Stimulated activated CD4-positive, alpha-beta T cell treated with anti-CD3 and anti-CD28 coated beads, Interleukin-4, amount 100 ng/mL, for 24 hours (primary cell): ENCODE measurements at places on chromosomes 16 and 17.

GRCh38 chr17:64270885-64271284 lies 7.8 kb upstream of the TEX2 start:
- no peak for DNase-seq

- DNase-seq = no peak
Observed at GRCh38 chr16:30430428-30430970, 669 bp upstream of the DCTPP1 start.

DNA sequence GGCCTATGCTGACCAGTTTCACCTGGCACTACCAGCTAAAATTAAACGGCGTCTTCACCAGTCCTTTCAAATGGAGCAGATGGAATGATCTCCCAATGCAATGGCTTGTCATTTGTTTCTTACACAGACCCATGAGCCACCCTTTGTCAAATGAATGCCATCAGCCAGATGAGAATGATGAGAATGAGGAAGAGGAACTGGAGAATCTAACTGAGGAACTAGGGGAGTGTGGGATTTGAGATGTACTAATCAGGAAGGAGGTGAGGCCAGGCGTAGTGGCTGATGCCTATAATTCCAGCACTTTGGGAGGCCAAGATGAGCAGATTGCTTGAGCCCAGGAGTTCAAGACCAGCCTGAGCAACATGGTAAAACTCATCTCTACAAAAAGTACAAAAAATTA lies 116.4 kb downstream of the HS3ST3A1 start:
- DNase-seq = no peak

DNA sequence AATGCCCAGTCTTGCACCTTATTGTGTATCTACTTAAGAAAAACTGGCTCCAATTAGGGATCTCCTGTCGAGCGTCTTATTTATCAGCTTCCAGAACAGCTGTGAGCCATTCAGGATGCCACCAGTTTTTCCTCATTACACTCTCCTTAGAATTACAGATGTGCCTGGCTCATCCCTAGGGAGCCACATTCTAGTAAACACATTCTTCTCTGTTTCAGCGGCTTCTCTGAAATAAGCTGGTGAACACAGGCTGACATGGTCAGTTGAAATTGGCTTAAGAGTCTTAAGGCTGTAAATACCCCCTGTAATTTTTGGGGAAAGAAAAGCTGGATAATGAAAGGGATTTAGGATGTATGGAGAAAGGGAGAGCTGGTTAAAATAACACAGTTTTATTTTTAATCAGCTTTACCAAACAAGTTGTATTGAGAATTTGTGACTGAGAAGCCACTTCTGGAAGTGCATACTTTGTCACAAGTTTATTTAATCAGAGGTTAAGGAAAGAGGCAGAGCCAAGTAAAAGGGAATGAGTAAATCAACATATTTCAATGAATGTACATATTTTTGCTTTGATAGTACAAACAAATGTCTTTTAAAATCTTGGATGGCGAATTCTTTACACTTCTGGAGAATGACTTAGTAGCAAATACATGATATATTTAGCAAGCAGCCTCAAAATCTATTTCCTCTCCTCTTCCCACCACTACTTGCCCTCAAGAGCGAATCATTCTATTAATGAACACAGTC lies 562.0 kb upstream of the GOT2 start:
- no peak for DNase-seq

- no peak for DNase-seq
Observed at GRCh38 chr16:4837733-4838501, 9.2 kb downstream of the GLYR1 start.

GRCh38 chr17:50101346-50102163 lies 6.4 kb downstream of the PDK2 start:
- no peak for DNase-seq

GRCh38 chr16:23026784-23027362 lies 122.4 kb downstream of the USP31 start:
- no peak for DNase-seq

DNA sequence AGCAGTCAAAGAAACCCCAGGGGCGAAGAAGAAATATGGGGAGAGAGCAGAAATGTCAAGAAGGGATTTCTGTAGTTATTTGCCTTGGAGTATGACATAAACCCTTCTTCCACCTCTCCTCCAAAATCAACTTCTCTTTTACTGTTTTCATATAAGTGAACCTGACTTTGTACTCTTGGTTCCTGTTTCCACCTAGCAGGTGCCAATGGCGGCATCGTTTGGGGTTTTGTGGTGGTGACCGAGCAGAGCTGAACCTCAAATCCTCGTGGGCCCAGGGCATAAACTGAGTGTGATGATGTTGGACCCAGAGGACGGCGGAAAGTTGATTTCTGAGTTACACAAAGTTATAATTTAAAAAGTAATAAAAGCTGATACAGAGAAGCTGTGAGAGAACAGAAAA lies 39.6 kb upstream of the PSMD7 start:
- DNase-seq = no peak

- DNase-seq = no peak
Observed at GRCh38 chr16:50685462-50686063, 4.5 kb upstream of the SNX20 start.

DNA sequence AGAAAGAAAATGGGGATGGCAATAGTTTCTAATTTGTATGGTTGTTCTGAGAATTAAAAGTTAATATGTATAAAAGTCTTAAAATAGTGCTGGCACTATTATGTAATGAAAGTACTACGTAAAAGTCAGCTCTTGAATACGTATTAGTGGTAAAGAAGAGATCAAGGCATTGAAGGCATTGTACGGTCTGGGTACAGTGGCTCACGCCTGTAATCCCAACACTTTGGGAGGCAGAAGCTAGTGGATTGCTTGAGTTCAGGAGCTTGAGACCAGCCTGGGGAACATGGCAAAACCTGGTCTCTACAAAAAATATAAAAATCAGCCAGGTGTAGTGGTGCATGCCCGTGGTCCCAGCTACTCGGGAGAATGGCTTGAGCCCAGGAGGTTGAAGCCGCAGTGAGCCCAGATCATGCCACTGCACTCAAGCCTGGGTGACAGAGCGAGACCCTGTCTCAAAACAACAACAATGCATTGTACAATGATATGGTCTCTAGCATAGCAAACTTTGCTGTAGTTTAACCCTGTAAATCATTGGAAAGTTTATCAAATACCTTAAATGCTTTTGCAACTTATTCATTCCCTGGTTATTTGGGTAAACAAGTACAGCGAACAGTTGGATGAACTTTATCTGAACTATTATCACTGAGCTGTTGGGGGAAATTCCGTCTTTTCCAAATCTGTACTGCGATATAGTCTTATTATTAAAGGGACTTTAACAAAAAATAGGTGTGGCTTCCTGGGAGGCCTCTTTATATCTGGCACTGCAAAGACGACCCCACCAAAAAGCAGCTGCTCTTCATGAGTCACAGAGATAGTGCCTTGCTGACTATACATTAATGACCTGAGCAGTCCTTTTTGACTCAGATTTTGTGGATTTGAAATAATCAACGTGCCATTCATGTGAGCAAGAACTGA lies 73.6 kb downstream of the GPRC5B start:
- no peak for DNase-seq

DNA sequence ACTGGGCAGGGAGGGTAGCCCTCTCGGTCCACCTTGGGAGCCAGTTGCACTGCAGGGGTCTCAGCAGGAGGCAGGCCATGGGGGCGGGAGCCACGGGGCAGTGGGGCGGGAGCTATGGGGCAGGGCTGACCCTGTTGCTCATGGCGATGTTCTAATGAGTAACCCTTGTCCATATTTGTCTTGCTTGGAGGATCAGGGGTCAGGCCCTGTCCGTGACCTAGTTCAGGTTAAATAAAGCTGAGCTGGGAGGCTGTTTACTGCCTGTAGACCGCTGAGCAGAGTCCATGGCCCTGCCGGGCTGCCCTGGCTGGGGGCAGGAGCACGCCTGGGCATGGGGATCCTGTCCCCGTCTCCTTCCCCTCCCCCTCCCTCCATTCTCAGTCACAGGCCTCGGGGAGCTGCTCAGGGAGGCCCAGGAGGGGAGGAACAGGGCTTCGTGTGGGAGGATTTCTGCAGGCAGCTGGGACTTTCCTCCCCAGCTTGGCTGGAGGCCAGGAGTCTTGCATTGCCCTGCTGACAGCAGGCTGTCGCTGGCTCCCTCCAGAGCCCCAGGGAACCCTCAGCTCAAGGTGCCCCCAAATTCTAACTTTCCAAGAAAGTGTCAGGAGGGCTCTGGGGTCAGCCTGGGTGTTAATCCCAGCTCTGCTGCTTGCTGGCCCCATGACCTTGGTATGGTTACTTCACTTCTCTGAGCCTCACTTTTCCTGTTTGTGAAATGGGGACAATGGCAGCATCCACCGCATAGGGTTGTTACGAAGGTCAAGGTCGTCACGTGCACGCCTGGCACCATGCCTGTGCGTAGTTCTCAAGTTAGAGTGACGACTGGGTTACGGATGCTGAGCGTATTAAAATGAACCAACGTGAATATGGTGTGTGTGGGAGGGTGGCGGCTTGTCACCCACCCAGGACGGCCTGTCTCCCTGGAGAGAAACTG lies 6.1 kb upstream of the SERPINF2 start:
- peak; percentile 69 for DNase-seq

- no peak for DNase-seq
Observed at GRCh38 chr17:37322826-37323561, 52.8 kb upstream of the C17orf78 start.

DNA sequence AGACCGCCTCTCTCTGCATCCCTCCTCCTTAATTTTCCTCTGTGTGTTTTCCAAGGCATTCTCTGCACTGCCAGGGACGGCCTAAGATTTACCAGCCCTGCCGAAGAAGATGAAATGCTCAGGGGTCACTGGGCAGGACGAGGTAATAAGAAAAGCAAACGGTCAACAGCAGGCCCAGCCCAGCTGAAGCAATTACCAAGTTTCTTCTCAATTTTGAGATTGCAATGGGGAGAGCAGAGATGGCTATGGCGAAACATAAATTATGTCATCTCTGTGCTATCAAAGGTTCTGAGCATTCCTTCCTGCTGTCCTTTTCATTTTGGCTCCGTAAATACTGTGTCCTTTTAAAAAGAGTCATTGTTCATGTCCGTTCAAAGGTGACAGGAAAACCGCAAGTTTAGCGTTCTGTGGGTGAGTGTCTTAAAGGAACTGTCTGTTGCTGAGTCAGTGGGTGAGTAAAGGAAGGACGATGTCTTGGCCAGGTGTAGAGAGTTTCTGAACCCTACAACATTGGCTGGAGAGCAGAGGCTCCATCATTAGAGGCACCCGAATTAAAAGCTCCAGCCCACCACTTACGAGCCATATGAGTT lies 753.9 kb upstream of the EEF2KMT start:
- no peak for DNase-seq

- no peak for DNase-seq
Observed at GRCh38 chr17:56602292-56603130, 9.0 kb downstream of the NOG start.

- DNase-seq = peak; percentile 53
Observed at GRCh38 chr16:70770626-70771552, 30.1 kb downstream of the VAC14 start.

- no peak for DNase-seq
Observed at GRCh38 chr16:52073024-52073423, 473.9 kb downstream of the TOX3 start.

DNA sequence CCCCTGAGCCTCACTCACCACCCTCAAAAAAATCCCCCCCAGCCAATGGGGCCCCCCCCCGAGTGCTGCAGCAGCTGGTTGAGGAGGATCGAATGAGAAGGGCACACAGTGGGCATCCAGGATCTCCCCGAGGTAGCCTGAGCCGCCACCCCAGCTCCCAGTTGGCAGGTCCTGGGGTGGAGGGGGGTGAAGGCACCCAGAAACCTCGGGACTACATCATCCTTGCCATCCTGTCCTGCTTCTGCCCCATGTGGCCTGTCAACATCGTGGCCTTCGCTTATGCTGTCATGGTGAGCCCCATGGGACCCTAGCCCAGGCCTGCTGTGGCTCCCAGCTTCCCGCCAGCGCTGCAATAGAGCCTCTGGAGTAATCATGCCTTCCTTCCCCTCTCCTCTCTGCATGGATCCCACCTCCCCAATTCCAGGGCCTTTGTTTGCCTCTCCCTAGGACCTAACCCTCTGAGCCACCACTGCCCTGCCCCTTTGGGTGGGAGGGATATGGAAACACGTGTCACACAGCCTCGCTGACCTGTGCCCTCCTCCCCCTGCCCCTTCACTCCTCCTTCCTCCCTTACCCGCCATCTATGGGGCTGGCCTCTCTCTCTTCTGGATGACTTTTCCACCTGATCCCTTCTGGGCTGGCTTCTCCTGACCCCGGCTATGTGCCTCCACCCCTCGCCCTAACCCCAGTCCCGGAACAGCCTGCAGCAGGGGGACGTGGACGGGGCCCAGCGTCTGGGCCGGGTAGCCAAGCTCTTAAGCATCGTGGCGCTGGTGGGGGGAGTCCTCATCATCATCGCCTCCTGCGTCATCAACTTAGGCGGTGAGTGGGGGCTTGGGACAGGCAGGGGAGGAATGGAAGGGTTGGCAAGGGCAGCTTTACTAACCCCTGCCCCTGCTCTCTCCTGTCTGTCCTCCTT lies 1.9 kb downstream of the PRRT2 start:
- DNase-seq = no peak

DNA sequence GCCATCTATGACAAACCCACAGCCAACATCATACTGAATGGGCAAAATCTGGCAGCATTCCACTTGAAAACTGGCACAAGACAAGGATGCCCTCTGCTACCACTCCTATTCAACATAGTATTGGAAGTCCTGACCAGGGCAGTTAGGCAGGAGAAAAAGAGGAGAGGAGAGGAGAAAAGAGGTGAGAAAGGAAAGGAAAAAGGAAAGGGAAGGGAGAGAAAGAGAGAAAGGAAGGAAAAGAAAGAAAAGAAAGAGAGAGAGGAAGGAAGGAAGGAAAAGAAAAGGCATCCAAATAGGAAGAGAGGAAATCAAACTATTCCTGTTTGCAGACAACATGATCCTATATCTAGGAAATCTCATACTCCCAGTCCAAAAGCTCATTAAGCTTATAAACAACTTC lies 11.5 kb downstream of the STX8 start:
- DNase-seq = no peak

DNA sequence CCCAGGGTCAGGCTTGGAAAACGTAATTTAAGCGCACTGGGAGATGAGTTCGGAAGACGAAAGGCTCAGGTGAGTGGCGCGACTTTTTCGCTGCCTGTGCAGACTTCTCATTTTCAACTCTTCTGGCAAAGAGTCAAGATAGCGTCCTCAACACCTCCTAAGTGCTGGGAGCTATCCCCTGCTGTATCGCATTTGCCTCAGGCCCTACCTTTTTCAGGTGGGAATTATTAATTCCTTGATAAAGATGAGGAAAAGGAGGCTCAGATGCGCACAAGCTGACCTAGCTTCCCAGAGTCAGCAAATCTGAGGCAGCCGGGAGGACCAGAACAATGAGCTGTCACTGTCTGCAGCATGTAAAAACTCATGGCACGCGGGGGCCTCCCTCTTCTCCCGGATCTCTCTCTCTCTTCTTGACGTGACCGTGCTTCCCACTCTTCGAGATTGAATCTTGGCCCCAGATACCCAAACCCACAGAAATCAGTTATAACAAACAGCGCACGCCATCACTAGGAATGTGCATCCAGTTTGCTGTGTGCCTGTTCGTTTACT lies 512 bp upstream of the ADAMTS18 start:
- DNase-seq = no peak

DNA sequence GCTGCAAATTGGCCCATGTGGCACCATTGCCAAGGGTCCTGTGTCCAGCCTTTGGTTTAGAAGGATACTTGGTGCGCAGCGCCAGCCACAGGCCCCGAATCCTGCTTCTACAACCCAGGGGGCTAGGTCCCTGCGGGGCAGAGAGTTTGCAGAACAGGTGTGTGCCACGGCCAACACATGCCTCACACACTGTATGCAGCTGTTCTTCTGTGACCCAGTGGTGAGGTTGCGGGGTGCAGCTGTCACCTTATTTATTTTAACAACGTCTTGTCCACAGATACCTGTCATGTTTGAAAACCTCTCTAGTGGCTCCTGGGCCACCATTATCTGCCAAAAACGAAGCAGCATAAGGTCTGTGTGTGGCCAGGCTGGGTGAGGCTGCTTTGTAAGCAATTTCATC lies 11.6 kb downstream of the CBFA2T3 start:
- no peak for DNase-seq

- no peak for DNase-seq
Observed at GRCh38 chr17:15121426-15121825, 143.7 kb downstream of the PMP22 start.
